ENCODE measurements at places on chromosomes 7 and 10. TPM values are rescaled to one million over a fixed set of nuclear protein-coding genes. Genes with fewer than 3 reads are reported as not detected.

Gene ACTL6B
- polyA plus RNA-seq: 0.67 TPM

Gene HOXA6
- not detected for polyA plus RNA-seq

Gene C10orf143
- polyA plus RNA-seq: 2.2 TPM

Gene TEX47
- not detected for polyA plus RNA-seq

Gene HMX3
- not detected for polyA plus RNA-seq

Gene KCP
- not detected for polyA plus RNA-seq

Gene C10orf88
- polyA plus RNA-seq: 3.6 TPM

Gene MRC1
- not detected for polyA plus RNA-seq
